ENCODE measurements at places on chromosomes 16 and 17.

DNA sequence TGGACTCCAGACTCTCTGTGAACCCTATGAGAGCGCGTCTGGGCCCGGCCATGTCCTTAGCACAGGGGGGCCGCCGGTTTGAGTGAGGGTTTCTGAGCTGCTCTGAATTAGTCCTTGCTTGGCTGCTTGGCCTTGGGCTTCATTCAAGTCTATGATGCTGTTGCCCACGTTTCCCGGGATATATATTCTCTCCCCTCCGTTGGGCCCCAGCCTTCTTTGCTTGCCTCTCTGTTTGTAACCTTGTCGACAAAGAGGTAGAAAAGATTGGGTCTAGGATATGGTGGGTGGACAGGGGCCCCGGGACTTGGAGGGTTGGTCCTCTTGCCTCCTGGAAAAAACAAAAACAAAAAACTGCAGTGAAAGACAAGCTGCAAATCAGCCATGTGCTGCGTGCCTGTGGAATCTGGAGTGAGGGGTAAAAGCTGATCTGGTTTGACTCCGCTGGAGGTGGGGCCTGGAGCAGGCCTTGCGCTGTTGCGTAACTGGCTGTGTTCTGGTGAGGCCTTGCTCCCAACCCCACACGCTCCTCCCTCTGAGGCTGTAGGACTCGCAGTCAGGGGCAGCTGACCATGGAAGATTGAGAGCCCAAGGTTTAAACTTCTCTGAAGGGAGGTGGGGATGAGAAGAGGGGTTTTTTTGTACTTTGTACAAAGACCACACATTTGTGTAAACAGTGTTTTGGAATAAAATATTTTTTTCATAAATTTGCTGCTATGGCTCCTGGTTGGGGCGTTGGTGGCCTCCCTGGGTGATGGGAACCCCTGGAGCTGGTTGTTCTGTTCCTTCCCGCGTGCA is 23.1 kb downstream of the STAT5A start:
- peak; percentile 27 for DNase-seq

- DNase-seq, result no peak
Measured at GRCh38 chr17:64658931-64659330, 3.2 kb downstream of the SMURF2 start.

DNA sequence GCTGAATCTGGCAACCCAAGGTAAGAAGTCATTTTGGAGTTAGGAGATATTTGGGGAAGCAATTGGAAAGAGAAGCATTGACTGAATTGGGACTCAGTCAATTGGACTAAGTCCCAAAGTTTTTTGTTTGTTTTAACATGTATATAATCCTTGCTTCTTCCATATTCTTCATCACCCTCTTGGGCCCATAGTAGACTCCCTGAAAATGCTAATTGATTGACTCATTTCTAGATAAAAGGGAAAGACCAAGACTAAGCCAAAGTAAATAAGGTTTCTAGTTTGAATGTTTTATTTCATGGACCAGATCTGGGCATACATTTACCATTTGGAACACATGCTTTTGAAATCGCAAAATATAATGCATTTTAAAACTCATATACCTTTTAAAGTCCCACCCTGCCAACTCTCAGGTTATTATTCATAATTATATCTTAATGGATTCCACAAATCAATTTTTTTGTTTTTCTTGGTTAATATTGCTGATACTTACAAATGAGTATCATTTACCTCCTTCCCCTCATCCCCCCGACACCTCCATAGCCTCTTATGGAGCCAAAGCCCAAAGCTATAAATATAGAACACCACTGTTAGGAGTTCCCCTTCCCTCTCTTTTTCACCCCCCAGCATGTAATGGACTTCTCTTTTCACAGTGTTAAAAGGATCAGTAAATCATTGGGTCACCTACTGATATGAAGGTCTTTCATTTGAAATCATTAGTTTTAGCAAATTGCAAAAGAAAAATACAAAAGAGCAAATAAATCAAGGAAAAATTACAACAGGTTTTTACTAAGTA is 674.0 kb upstream of the SOX9 start:
- no peak for DNase-seq

DNA sequence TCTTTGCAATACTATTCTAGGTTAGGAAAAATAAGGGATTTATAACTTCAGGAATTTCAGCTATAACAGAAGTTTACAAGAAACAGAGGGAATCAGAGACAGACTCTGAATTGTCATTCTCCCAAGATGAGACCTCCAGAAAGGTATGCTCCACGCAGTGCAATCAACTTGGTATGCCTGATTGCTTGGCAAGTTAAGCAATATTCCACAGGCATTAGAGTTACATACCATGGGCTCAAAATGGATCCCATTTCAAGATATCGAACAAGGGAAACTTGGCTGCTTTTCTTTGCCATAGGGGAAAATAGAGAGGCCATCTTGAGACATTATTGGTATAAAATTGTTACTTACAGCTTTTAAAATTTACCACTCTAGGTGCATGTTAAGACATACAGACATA is 615.6 kb upstream of the SOX9 start:
- no peak for DNase-seq

All from DMS79 (cell line).